Stimulated activated CD4-positive, alpha-beta T cell treated with anti-CD3 and anti-CD28 coated beads, Interleukin-12 subunit alpha, Interleukin-12 subunit beta, amount 100 ng/mL, for 24 hours (primary cell): ENCODE measurements at places on chromosomes 7 and 10.

DNA sequence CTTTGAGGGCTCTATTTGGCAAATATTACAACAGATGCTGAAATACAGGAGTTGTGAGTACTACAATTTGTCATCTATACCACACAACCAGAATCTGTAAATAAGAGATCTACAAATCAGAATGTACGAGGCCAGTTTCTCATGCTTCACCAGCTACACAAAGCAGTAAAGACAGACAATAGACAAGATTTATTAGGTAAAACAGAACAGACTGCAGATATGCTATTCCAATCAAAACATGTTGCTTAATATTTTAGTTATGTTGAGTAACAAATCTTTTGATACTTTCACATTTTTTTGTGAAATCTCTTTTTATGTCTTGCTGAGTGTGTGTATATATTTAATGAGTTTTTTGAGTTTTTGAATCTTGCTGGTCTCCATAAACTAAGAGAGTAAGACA lies 109.1 kb downstream of the CHCHD3 start:
- DNase-seq: no peak

GRCh38 chr7:29320577-29320976 lies 126.0 kb downstream of the CHN2 start:
- no peak for DNase-seq

DNA sequence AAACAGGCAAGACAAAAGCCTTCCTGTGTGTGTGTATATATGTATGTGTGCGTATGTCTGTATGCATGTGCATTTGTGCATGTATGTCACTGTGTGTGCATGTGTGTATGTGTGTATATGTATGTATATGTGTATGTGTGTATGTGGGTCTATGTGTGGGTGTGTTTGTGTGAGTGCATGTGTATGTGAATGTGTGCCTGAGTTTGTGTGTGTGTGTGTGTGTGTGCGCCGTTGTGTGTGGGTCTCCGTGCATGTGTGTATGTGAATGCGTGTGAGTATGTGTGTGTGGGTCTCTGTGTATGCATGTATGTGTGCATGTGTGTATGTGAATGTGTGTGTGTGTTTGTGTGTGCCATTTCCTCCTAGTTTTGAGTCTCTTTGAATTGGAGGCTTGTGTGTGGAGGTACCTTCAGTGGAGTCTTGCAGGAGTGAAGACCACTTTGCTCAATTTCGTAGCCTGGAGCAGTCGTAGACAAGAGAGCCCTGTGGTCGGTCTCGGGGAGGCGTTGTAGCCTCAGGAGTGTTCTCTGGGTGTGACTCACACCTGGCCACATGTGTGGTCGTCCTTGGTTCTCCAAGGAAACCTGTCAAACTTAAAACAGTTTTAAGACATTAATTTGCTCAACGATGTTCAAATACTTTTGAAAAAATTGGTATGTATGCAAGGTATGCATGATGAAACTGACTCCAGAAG lies 28.1 kb downstream of the INPP5A start:
- no peak for DNase-seq

DNA sequence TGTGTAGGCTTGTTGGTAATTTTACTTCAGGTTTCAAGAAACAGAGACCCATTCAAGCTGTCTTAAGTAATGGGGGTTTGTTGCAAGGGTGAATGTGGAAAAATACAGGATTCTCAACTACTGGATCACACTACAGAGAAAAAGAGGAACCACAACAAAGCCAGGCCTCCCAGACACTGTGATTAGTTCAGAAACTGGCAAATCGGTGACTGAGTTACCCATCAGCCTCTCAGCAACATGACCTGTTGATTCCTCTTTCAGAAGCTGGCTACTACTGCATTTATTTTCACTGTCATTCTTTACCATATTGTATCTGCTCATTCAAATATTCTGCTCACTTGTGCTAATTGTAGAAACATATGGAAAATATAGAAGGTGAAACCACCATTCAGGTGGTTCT lies 16.0 kb downstream of the CCDC71L start:
- no peak for DNase-seq

DNA sequence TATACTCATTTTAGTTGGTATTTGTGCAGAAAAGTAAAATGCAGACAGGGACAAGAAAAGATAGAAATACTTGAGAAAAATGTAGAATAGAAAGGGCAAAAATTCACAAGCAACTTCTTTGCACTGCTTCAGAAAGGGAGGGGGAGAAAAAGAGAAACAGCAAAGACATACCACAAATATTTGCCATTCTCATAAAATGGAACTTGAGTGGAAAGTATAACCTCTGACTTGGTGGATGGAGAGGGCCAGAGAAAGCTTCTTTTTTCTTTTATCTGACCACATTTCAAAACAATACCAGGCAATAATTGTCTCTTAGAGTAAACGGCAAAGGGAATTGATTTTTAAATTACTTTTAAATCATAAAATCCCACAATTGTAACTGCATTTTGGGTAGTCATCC lies 35.8 kb upstream of the TRUB1 start:
- DNase-seq: no peak

DNA sequence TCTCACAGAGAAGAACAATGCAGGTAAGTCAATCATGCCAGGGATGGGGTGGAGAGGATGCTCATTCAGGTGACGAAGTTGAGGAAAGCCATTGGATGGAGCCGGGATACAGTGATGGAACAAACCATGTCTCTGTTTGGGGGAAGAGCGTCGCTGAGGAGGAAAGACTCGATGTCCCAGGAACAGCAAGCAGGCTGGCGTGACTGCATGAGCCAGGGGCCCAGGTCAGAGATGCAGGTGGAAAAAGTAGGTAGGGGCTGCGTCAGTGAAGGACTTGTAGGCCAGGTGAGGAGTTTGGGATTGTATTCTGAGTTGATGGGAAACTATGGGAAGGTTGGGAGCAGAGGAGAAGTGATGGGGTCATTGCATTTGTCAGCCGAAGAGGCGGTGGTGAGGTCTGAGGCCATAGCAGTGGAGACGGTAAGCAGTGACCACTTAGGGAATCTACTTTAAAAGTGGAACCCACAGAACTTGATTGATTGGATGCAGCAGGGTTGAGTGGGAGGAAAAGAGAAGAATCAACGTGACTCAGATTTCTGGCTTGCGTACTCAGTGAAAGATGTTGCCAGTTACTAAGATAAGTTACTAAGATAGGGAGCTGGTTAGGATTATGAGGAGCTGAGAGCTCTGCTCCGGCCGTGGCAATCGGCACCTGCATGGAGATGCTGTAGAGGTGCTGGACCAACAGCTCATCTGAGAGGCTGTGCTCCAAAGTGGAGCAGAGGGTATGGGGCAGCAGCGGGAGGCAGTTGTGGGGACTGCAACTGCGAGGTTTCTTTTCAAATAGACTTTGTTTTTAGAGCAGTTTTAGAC lies 12.5 kb upstream of the IL2RA start:
- DNase-seq: no peak

DNA sequence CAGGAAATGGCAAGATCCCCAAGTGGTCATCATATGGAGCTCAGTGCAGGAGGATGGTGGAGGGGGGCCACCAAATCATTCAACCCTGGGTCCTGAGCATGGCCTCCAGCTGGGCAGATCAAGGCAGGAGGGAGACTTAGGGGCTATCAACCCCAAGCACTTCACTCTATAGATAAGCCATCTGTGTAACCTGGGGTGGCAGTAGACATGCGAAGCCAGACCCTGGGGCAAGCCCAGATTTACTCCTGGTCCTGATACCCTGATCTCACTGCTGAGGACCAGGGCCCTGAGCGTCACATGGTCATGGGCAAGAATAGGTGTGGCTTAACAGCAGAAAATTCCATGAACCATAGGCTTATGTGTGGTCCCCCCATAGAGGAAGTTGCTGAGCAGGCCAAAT lies 173.0 kb upstream of the ADCY1 start:
- no peak for DNase-seq

DNA sequence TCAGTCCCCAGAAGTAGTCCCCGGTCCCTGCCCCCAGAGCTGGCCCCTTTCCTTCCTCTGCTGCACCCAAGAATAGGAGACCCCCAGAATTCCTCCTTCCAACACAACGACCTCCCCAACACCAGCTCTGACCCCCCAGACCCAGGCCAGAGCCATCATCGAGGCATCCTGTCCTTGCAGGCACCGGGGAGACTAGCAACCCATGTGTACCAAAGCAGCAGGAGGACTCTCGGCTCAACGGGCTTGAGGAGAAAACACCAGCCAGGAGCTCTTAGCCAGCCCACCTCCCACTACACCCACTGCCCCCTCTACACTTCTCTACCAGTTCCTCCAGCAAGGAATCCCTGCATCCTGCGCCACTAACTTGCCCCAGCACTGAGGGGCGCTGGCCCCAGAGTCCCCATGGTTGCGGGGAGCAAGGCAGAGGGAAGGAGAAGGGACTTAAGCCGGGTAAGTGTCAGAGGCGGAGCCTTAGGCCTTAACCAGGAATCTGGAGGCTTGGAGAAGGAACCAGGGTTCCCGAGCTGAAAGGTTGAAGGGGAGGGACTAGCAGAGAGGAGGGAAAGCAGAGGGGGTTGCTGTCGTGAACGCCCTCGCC lies 3.9 kb downstream of the GRID1 start:
- DNase-seq: no peak

GRCh38 chr10:129775681-129776080 lies 188.4 kb downstream of the EBF3 start:
- DNase-seq: no peak

GRCh38 chr7:27312820-27313219 lies 70.2 kb downstream of the EVX1 start:
- no peak for DNase-seq

GRCh38 chr10:92363498-92363897 lies 72.5 kb downstream of the MARCHF5 start:
- DNase-seq: no peak

- no peak for DNase-seq
Observed at GRCh38 chr10:127968027-127968441, 61.1 kb downstream of the PTPRE start.

DNA sequence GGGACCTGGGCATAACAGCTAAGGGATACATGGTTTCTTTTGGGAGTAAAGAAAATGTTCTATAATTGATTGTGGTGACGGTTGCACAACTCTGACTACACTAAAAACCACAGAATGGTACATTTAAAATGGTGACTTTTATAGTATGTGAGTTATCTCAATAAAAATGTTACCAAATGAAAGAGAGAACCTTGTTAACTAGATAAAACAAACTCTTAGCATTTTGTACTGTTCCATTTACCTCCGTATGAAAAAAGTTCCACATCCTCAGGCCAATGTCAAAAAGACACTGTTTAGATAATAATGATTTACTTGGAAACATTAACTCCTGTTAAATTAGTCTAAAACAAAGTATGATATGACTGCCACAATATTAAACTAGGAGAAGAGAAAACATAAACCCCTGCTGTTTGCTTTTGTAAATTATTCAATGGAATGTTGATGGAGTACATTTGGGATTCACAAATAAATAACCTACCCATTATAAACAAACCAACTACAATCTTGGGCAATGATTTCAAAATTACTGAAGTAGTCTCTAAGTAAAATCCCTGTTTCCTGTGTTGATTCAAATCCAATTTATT lies 60.7 kb downstream of the SMURF1 start:
- DNase-seq: no peak

- DNase-seq: no peak
Observed at GRCh38 chr7:78635026-78635793, 818.3 kb downstream of the MAGI2 start.

GRCh38 chr10:12533723-12534122 lies 184.4 kb downstream of the CAMK1D start:
- no peak for DNase-seq

DNA sequence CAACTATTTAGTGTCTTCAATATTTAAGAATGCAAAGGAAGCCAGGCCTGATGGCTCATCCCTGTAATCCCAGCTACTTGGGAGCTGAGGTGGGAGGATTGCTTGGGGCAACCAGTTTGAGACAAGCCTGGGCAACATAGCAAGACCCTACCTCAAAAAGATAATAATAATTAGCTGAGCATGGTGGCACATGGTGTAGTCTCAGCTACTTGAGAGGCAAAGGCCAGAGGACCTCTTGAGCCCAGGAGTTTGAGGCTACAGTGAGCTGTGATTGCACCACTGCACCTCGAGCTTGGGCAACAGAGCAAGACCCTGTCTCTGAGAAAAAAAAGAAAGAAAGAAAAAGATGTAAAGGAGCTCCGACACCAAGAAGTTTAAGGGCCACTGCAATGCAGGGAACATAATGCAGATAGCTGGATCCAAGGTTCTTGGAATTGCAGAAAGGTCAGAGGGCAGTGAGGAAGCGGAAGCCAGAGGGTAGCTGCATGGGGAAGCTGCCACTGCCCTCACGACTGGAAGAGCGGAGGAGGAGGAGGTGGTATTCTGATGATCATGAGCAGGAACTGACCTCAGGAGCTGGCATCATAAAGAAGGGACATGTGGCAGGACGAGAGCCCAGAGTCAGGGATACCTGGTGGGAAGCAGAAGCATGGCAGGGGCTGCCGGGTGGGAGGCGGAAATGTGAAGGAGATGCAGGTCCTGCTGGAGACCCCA lies 60.2 kb upstream of the PODXL start:
- DNase-seq: no peak

DNA sequence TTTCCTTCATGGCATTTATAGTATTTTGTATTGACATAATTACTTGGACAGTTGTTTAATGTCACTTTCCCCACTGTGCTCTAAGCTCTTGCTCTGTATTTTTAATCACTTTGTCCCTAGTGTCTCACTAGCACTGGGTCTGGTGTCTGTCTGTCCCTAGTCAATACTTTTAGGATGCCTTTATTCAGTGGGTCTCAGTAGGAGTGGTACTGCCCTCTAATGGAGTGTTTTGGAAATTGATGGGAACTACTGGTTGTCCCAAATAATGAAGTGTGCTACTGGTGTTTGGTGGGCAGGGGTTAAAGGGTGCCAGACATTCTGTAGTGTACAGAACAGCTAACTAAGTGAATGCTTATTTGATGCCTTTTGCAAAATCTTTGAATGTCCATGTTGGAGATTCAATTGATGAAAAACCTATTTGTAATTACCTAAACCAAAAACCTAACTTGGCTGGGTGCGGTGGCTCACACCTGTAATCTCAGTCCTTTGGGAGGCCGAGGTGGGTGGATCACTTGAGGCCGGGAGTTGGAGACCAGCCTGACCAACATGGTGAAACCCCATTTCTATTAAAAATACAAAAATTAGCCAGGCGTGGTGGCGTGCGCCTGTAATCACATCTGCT lies 33.3 kb downstream of the CDK14 start:
- DNase-seq: no peak

- DNase-seq: no peak
Observed at GRCh38 chr10:75352650-75353049, 48.9 kb downstream of the ZNF503 start.

DNA sequence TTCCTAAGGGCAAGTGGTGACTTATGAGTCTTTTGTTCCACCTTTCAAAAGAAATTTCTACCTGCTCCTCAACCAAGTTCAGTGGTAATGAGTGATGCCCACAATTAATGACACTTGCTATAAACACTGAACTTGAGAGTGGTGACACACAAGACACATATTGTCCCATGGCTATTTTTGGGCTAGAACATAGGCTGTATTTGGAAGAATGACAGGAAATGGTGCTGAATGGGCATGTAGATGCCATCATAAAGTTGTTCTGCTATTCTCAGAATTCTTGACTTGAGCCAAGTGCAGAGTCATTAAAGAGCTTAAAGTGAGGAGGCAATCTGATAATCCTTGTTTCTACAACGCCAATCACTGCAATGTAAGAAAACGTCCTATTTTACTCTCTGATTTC lies 313.3 kb downstream of the AGMO start:
- DNase-seq: no peak
